HT-29 (cell line): ENCODE measurements at places on chromosomes 3 and 15.
A peak's percentile ranks its signal among the peaks of the same experiment; 100 is the strongest.

DNA sequence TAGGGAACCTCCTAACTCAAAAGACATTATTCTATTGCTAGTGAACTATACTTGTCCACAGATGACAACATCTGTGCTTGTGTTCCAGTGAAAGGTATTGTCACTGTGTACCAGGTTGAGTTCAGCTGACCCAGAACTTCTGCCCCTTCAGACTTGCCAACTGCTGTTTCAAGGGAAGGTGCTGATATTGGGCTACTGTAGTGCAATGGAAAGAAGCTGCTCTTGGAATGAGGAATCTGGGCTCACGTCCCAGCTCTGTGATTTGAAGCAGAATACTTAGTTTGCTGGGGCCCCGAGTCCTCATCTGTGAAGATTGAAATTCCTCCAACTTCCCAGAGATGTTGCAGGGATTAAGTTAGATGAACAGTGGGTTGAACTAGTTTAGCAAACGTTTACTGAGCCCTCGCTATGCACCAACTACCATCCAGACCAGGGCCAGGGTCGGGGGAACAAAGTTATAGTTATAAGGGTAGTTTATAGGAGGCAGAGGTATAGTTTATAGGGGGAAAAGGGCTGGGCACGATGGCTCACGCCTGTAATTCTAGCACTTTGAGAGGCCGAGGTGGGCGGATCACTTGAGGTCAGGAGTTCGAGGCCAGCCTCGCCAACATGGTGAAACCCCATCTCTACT is 15.9 kb upstream of the UMPS start:
- DNase-seq: no peak

DNA sequence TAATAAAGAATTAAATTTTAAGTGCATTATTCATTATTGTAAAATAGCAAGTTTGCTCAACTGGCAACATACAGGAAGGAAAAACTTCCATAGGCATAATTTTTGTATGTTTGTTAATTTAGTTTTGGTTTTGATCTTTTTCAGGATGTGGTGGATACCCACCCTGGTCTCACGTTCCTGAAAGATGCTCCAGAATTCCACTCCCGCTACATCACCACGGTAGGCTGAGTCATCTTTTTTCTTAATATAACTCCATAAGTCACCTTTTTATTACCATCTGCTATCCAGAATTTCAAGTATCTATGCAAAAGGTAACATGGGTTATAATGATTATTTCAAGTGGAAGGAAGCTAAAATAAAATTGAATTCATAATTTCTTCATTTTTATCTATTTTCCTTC is 104.8 kb downstream of the PPP2R3A start:
- DNase-seq: no peak

GRCh38 chr3:48268936-48269561 is 28.1 kb downstream of the ZNF589 start:
- peak; percentile 57 for DNase-seq

GRCh38 chr3:152048831-152049230 is 175.4 kb downstream of the SUCNR1 start:
- DNase-seq: no peak

- DNase-seq: no peak
Measured at GRCh38 chr3:43024181-43024885, 45.2 kb downstream of the GASK1A start.

DNA sequence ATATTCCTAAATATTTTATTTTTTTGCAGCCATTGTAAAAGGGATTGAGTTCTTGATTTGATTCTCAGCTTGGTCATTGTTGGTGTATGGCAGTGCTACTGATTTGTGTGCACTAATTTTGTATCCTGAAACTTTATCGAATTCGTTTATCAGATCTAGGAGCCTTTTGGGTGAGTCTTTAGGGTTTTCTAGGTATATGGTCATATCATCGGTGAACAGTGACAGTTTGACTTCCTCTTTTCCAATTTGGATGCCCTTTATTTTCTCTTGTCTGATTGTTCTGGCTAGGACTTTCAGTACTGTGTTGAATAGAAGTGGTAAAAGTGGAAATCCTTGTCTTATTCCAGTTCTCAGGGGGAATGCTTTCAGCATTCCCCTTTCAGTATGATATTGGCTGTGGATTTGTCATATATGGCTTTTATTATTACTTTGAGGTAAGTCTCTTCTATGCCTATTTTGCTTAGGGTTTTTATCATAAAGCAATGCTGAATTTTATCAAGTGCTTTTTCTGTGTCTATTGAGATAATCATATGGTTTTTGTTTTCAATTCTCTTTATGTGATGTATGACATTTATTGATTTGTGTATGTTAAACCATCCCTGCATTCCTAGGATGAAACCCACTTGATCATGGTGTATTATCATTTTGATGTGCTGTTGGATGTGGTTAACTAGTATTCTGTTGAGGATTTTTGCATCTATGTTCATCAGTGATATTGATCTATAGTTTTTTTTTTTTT is 11.4 kb upstream of the SLC9A9 start:
- DNase-seq: no peak

DNA sequence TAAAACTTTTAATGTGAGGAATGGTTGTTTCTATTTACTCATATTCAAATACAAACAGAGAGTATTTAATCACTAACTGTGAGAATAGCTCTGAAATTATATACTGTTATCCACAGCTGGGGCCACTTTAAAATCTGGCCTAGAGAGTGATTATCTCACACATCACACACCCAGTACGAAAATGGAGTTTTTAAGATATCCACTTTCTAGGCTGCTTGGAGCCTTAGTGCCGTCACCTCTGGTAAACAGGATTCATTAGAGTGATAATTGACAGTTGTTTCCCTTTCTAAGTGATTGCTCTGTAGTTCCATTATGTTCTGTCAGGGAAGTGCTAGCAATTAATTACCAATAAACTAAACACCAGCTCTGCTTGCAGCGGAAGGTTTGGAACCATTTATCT is 942.4 kb downstream of the FHIT start:
- DNase-seq: no peak

DNA sequence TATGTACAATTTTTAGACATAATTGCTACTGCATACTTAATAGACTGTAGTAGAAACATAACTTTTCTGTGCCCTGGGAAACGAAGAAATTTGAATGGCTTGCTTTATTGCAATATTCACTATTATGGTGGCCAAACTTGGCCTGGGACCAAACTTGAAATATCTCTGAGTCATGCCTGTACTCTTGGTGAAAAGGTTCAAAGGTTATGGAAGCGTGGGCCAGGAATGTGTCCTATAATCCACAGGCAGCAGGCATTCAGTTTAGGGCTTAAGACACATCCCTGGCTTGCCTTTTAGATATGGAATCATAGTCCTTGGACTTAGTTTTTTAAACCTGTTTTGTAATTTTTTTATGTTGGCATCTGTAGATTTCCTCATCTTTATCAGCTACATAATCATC is 124.3 kb downstream of the LRIG1 start:
- DNase-seq: peak; percentile 60
